SJSA1 (cell line): ENCODE measurements at places on chromosomes 13 and 19. TPM values are rescaled to one million over a fixed set of nuclear protein-coding genes. Genes with fewer than 3 reads are reported as not detected.

DNA sequence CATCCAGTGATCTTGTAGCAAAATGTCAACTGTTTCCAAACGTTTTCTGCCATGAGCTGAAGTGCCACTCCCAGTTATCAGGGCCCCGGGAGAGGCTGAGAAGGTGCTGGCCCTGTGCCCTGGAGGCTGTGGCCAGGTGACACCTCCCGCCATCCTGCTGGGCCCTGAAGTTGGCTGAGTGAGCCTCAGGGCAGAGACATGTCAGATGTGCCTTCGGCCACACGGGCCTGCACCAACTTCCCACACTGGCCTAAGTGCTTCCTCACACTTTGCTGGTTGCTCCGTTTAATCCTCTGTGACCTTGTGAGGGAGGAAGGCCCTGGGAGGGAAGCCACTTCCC, 4.8 kb downstream of the ADPRHL1 start:
- peaks cover 14% of the 10 kb centered on the region for H3K4me1 ChIP-seq
- no peak for DNase-seq
- no peak overlapping the region for H3K4me3 ChIP-seq
- H3K36me3 ChIP-seq = no peaks in the 10 kb centered on the region
- H3K27me3 ChIP-seq = no peaks in the 10 kb centered on the region
- no peak overlapping the region for H3K27ac ChIP-seq

GRCh38 chr13:79851318-79851717, 370.4 kb downstream of the NDFIP2 start:
- no peaks in the 10 kb centered on the region for H3K27me3 ChIP-seq
- DNase-seq = no peak
- no peak overlapping the region for H3K4me3 ChIP-seq
- no peak overlapping the region for H3K27ac ChIP-seq

GRCh38 chr13:30796132-30796572, 60.8 kb downstream of the ALOX5AP start:
- no peak overlapping the region for H3K4me3 ChIP-seq
- H3K4me1 ChIP-seq = peaks cover 77% of the 10 kb centered on the region
- no peaks in the 10 kb centered on the region for H3K27me3 ChIP-seq
- H3K27ac ChIP-seq = peak overlapping the region; percentile 84

- no peak for DNase-seq
- no peaks in the 10 kb centered on the region for H3K36me3 ChIP-seq
- no peak overlapping the region for H3K4me3 ChIP-seq
- H3K27me3 ChIP-seq = no peaks in the 10 kb centered on the region
- H3K27ac ChIP-seq = no peak overlapping the region
- H3K4me1 ChIP-seq = no peaks in the 10 kb centered on the region
These were observed 315.8 kb upstream of the KLF12 start for GRCh38 chr13:74449811-74450524.

DNA sequence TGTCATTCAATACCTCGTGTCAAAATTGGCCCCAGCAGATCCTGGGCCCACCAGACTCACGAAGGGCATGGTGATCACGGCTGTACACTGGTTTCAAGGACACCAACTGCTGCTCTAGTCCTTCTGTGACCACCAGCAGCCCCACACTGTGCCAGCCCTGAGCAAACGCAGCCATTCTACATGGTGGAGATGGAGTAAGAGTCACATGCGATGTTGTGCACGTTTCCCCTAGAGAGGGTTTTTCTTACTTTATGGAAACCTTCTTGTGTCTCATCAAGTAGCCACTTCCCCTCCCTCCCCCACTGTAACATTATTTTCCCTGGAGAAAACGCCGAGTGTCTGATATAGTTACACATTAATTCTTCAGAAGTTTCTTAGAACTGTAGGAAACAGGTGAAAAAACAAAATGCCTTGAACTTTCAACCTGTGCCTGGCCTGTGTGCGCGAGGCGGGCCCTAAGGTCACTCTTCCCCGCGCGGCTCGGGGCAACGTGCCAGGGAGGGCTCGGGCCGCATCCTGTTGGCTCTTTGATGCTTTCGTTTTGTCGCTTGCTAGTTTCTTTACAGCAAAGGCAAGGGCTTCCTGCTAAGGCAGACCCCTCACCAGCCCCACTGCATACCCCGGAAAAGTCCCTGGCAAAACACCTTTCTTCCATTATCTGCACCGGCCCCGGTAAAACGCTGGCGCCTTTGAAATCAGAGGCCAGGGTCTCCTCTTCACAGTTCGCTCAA, 44.6 kb downstream of the GGACT start:
- H3K4me1 ChIP-seq = no peaks in the 10 kb centered on the region
- no peak overlapping the region for H3K27ac ChIP-seq
- no peak overlapping the region for H3K4me3 ChIP-seq
- no peaks in the 10 kb centered on the region for H3K36me3 ChIP-seq

Gene ARRDC5
- not detected in 2 replicates for total RNA-seq
